Brain (organoid and tissue), 16 donors: ENCODE measurements at places on chromosomes 12 and 14. TPM values are rescaled to one million over a fixed set of nuclear protein-coding genes. Genes with fewer than 3 reads are reported as not detected.

PRICKLE1 gene
- 2.9 TPM for polyA plus RNA-seq

SAMD15 gene
- polyA plus RNA-seq, result 1.3 TPM

ATN1 gene
- 221 TPM for polyA plus RNA-seq

DNA sequence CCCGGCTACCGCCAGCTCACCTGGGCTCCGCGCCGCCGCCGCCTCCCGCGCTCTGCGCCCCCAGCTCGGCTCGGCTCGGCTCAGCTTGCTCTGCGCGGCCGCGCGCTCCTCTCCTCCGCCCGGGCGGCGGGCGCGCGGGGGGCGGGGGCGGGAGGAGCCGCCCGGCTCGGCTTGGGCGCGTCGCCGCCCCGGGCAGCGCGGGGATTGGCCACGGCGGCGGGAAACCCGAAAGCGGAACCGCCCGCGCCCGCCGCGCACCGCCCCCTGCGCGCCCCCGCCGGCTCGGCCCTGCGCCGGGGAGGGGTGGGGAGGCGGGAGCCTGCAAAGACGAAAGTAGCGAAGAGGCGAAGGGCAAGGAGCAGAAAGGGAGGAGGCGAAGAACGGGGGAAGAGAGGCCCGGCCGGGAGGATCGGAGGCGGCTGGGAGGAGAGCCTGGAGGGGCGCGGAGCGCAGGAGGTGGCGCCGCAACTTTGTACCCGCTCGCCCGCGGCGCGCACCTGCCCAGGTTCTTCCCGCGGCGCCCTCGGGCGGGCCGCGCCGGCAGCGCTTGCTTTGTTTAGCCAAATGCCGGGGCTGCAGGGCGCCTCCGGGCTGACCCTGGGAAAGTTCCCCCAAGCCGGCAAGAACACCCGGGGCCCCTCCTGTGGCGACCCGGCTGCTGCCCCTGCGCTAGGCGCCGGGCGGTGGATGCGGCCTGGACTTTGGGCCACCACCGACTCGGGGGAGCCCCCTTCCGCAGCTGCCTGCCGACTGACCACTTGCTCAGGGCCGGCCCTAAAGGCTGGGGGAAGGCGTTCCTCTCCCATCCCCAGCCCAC lies at the start of gene CAMKK2:
Gene CAMKK2, minus strand, starts transcription at position 92 of the 817 bp plus-strand sequence. CDS start 22,183 bp downstream, outside the sequence.
- peak; percentile 96 for DNase-seq

- peak; percentile 25 for DNase-seq
Observed at GRCh38 chr14:51733147-51733546, 81.4 kb downstream of the FRMD6 start.

DNA sequence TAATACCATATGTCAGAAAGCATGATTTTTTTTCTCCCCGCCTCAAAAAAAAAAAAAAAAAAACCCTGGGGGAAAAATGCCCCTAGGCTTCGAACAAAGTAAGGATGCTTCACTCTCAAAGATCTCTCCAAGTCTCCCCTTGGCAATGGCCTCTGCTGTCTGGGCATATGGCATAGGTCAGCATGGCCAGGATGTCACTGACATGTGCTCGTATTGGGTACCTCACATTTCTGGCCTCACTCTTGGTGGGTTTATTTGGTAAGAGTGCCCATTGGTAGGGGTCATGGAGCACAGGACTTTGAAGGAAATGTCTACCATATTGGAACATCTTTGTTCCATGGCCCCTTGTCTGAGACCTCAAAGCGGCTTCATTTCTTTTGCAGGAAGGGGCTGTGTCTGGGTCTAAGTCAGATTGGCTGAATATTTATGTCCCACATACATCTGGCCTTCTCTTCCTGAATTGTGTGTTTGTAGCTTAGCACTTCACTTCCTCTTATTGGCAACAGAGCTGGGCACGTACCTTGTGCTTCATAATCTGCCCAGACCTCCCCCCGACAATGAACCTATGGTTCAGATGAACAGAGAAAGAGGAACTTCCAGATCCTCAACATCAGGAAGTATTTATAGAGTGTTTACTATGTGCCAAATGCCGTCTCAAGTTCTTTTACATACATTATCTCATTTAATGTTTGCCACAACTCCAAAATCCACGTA lies 36.3 kb upstream of the OAS1 start:
- DNase-seq, result no peak

DNA sequence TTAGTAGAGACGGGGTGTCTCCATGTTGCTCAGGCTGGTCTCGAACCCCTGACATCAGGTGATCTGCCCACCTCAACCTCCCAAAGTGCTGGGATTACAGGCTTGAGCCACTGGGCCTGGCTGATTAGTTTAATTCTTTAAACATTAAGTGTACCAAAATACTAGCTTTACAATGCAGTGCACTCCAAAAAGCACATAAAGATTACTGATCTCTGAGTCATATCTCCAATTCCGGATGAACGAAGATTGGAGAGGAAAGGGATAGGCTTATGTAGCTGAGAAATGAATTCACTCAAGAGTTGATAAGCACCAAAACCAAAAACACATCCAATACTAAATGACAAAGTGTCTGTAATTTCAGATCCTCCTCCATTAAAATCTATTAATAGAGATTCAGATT lies 15.1 kb downstream of the NAV3 start:
- no peak for DNase-seq

GRCh38 chr14:34081576-34082136 lies 130.8 kb upstream of the EGLN3 start:
- no peak for DNase-seq

DNA sequence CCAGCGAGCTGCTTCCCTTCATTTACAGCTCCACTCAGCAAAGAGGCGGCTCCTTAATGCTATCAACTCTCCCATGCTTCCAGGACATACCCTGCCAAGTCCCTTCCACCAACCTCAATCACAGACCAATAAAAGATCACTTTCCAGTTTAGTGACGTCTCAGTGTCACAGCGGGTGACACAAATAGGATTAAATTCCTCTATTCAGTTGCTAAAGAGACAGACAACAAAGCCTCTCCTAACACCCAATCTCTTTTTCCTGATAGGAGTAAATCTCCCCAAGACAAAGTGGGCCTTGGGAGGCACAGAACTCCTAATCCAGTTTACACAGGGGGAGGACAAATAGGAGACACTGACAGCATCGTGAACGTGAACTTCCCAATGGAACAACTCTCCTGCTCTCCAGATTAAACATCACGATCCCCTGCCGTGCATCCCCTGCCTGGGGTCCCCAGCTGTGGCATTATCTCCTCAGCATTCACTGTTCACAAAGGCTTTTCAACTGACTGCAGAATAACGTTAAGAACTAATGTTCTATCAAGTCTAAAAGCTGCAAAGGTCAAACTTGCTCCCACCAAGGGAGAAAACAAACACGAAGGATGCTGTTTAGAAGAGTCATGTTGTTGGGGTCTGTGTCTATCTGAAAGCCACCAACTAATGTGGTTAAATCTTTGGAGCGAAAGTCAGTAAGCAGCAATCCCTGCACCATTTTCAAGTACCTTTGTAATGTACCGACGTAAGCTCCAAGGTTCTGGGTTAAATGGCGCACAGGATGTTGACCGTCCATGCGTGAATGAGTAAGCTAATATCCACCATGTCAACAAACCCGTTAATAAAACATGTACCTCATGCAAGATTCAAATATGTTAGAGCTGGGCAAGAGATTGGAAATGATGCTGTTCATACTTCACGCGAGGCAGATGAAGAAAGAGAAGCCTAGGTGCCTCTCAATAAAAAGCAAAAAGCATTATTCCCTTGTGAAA lies 31.5 kb downstream of the TMEM132D start:
- DNase-seq, result peak; percentile 77

GRCh38 chr14:35416108-35416750 lies 11.7 kb upstream of the NFKBIA start:
- DNase-seq, result no peak

DNA sequence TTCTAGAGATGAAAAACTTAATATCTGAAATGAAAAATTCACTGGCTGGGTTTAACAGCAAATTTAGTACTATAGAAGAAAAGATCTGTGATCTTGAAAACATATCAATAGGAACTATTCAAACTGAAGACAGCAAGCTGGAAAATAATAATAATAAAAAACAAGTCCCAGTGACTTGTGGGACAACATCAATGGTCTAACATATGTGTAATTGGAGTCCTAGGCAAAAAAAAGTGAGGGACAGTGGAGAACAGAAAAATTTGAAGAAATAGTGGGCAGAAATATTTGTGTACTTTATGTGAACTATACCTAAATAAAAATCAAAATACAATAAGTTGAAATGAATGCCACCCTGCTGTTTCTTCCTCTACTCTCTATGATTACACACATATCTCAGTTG lies 2.4 kb upstream of the SERPINA9 start:
- no peak for DNase-seq

DNA sequence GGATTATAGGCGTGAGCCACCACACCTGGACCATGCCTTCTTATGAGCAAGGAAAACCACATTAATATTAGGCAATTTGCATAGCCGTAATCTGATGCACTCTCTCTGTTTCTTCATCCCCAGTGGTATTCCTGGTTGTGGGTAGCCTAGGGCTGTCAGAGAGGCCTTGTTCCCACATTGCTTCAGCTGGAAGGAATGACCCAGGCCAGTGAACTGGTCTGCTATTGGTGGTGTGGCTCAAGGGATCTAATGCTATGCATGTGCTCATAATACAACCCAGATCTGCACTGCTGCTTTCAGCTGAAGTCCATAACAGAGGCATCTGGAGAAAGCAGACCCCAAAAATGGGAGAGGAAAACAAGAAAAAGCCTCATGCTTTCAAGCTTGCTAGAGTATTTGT lies 33.1 kb upstream of the G2E3 start:
- DNase-seq, result no peak

DNA sequence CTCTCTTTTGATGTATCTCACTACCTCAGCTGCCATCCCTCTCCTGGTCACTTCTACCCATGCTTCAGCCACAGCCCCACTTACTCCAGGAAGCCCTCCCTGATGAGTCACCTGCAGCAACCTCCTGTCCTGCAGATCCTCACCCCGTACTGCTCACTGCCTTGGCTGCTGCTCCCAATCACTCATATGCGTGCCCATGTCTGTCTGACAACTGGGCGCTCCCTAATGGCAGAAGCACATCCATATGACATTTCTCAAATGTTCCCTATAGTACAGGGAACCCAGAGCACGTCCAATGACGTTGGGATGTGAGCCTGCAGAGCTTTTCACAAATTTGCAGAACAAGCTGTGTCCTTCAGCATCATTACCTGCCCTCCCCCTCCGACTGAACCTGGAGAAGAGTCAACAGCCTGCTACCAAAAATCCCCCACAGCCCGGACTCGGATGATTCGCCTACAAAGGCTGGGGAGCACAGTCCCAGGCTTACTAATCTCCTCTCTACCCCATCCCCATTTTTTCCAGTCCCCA lies 90.0 kb downstream of the SINHCAF start:
- no peak for DNase-seq

DNA sequence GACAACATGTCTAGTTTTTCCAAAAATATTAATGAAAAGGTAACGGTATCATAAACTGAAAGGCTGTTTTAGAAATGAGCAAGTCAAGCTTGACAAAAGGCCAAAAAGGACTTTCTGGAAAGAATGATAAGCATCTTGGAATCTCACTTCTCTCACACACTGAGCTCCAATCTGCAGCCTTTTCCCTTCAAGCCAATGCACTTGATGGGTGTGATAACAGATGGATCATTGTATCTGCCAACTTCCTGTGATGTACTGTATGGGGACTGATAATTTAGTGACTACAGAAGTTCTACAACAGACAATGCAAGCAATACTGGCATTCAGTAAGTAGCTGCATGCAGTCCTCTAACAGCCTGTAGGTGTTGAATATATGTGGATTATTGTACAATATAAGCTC lies 147.1 kb downstream of the MED13L start:
- DNase-seq, result peak; percentile 73

DNA sequence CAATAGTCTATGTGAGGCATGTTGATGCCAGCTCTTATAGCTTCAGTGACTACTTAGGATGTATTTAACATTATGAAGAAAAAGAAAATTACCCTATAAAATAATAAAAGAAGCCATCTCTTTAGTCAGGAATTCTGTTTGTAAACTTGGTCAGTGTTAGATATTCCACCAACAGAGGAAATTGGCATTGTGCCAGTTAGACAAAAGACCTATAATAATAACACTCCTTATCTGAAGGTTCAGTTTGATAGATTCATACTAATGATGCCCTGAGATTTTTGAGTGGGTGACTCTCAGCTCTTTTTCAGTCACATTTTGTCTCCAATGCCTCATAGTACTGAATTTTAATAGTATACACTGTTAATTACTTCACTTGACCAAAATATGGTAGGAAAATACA lies 6.6 kb downstream of the SYT10 start:
- no peak for DNase-seq

DNA sequence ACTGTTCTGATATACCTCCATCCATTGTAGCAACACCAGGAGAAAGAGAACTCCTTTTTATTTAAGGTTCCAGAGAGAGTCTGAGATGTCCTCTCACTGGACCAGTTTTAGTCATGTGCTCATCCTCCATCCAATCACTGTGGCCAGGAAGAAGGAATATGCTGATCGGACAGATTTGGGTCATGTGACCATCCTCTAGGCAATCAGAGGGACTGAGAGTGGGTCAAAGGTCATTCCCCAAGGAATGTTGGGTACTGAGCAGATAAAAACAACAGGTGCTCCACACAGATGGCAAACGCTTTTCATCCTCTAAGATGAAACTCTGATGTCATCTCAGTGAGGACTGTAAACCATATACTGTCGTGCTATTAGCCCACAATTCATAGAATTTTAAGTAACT lies 28.8 kb upstream of the RPH3A start:
- no peak for DNase-seq

DNA sequence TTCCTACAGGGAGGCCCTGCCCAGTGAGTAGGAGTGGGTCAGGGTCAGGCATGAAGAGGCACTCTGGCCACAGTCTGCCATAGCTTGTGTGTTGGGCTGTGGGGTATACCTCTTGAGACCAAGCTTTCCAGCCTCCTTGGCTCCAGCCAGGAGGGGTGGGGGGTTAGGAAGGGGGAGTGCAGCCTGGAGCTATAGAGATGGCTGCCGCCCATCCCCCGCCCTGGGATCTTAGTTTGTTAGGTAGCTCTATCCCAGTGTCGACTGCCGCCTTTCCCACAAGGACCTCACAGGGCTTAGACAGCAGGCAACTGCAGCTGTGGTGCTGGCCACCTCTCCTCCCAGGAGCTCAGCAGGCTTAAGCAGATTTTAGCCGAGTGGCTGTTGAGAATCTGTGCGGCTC lies 216.4 kb downstream of the PLCZ1 start:
- DNase-seq, result no peak
